ENCODE measurements at places on chromosomes 6 and 20.
A peak's percentile ranks its signal among the peaks of the same experiment; 100 is the strongest.

GRCh38 chr20:57705127-57705899 lies 4.5 kb downstream of the PMEPA1 start:
- DNase-seq: no peak

DNA sequence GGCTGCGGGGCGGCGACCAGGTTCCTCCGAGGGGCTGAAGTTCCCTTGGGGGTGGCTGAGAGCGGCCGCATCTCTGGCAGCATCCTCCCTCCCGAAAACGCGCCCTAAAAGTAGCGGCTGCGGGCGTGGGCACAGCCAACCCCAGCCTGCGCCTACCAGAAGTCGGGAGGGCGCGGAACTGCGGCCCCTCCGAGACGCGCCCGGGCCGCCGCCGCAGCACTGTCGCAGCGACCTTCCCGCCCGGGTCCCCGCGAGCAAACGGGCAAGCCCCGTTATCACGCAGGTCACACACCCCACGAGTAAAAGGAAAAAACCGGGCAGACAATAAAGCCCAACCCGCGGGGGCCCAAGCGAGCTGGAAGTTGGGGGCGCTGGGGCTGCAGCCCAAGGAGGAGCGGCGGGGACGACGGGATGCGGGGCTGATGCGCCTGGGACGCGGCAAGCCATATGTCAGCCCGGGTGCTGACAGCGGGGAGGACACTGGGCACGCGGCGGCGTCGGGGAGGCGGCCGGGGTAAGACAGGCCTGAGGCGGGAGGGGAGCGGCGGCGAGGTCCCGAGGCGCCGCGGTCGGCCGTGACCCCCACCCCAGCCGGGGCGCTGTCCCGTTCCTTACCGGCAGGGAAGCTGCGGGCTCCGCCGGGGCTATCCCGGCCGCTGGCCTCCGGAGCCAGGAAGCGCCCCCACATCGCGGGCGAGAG lies 659 bp downstream of the CEP85L start:
- DNase-seq: no peak

DNA sequence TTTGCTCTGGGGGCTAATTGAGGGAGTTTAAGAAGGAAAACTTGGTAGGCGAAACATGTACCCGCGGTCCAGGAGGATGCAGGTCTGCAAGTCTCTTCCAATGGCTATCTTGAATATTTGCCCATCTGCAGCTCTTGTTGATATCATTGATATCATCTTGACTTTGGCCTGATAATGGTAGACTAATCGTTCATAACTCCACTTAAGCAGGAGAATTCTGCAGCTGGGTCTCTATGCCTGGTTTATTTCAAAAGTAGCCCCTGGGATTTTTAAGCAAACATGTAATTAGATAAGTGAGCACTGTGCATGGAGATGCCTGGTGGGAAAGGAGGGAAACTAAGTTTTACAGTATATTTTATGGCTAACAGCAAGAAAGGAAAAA lies 52.7 kb downstream of the ADGB start:
- DNase-seq: no peak

GRCh38 chr6:137767911-137768690 lies 99.0 kb upstream of the TNFAIP3 start:
- peak; percentile 45 for DNase-seq

GRCh38 chr6:68760485-68760884 lies 125.4 kb downstream of the ADGRB3 start:
- no peak for DNase-seq

DNA sequence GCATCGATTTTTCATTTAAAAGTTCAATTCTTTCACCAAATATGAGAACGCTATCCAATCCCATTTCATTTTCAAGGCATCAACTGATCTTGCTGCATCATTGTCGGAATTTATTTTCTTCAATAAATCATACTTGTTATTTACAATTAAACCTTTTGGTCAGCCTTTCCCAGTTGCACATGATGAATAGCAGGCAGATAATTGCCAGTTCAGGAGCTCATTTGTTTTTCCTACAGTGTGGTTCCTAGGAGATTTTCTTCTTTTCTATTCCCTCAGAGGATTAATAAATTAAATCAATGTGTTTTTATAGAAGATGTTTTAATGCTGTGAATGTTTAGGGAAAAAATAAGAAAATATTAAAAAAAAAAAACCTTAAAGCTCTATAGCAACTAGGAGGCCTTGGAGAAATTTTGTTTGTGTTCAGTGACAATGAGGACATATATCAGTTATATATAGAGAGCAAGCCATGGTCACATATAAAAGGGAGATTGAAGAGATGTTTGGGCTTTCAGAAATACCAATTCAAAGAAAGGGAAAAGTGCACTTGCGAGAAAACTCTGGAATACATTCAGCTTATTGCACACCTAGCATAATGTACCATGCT lies 30.4 kb downstream of the LGSN start:
- DNase-seq: no peak

- DNase-seq: no peak
Measured at GRCh38 chr6:156336733-156337132, 440.4 kb upstream of the ARID1B start.

GRCh38 chr6:57172136-57173055 lies at the start of gene BAG2:
Gene BAG2 (plus strand): TSS chr6:57172326. CDS start chr6:57172698, 372 bp downstream.
- peak; percentile 87 for DNase-seq

- DNase-seq: no peak
Measured at GRCh38 chr6:6648692-6649343, 60.3 kb downstream of the LY86 start.

GRCh38 chr20:23585808-23586734 lies 17.8 kb upstream of the CST9L start:
- no peak for DNase-seq

GRCh38 chr6:41352907-41353306 lies 17.5 kb downstream of the NCR2 start:
- DNase-seq: no peak

DNA sequence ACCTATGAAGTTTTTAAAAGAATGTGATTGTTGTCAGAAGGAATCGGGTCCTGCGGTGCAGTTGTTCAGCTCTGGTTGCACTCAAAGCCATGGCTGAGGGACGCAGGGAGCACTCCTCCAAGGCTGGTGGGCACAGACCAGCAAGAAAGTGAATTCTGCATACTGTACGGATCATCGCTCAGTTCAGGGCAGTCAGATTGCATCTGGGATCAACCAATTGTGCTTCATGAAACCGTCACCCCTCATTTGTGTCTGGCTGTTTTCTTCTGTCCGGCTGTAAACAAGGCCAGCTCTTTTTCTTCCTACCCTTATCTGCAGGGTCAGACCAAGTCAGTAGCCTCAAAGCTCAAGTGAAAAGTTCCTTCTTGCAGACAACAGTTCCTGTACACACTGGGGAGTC lies 478.3 kb downstream of the TFAP2A start:
- DNase-seq: no peak

GRCh38 chr6:43709654-43710303 lies 22.2 kb upstream of the MRPS18A start:
- peak; percentile 79 for DNase-seq

DNA sequence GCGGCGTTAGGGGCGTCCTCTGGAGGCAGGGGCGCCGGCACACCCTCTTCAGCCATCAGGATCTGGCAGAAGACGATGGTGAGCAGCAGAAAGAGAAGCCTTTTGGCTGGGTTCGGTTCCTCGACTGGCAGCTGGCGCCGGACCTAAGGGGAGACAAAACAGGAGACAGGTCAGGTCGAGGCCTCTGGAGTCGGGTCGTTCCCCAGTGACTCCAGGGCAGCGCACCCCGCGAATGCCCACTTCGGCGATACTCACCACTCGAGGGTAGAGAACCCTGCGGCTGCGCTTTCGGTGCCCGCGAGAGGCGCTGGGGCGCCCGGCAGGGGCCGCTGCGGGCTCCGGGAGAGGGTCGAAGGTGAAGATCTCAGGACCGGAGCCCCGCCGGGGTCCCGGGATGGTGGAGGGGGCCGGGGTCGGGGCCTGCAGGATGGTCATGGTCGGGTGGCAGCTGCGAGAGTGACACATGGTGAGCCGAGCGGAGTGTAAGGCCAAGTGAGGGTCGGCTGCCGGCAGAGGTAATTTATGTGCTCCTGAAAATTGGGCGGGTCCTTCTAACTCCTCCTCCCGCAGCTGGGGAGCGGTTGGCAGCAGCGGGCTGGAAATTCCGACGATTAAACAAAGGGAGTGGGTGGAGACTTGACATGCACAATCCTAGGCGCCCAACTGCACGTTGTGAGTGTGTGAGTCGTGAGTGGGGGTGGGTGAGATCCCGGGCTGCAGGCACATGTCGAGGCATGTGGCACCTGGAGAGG lies at the start of gene IER3:
Gene IER3 (minus strand): TSS at position 494 of the 752 bp plus-strand sequence. CDS start 29 bp downstream, at position 465.
- DNase-seq: peak; percentile 94

- peak; percentile 84 for DNase-seq
Measured at GRCh38 chr6:134060491-134061106, 8.2 kb upstream of the SLC2A12 start.

- no peak for DNase-seq
Measured at GRCh38 chr6:33862536-33862935, 58.7 kb upstream of the MLN start.

DNA sequence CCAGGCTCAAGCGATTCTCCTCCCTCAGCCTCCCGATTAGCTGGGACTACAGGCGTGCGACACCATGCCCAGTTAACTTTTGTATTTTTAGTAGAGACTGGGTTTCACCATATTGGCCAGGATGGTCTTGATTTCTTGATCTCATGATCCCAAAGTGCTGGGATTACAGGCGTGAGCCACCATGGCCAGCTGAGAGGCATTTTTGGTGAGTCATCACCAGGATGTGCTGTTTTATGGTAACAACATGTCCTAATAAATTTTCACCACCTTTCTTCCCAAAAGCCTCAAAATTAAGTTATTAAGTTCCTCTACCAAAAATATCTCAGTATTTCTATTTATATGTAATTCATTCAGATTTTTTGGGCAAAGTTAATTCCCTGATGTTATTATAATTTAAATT lies 53.5 kb downstream of the COL21A1 start:
- DNase-seq: no peak

- DNase-seq: no peak
Measured at GRCh38 chr20:47591231-47591630, 89.5 kb downstream of the NCOA3 start.

DNA sequence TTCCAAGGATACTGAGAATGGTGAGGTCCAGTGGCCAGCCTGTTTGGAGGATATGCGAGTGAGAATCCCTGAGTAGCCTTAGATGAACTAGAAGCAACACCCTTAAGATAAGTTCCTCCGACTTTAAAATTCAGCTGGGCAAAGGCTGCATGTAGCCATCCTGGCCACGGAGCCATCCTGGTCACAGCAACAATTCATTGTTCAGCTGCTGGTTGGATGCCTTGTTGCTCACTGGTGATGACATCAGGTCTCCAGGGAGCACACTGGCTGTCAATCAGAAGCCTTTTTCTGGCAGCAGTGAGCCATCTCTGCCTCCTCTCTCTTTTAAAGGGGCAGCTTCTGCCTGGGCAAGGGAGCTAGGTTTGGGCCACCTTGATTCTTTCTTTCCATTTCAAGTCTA lies 22.4 kb upstream of the RIMS4 start:
- DNase-seq: peak; percentile 40

GRCh38 chr20:37729452-37729851 lies 35.6 kb downstream of the CTNNBL1 start:
- no peak for DNase-seq

DNA sequence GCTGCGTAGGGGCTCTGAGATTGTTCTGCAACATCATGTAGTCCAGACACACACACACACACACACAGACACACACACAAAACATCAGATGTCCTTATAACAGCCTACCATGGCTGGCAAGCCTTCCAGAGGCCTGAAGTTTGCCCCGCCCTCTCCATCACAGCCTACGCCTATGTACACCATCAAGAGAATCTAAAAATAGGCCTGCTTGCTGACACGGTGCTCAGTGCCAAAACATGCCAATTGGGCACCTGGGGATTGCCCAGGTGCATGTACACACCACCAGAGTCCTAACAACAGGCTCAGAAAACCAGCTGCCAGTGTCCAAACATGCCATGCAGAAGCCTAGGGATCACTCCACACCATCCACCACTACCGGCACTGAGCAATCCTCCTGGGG lies 391.7 kb upstream of the SPTLC3 start:
- no peak for DNase-seq

DNA sequence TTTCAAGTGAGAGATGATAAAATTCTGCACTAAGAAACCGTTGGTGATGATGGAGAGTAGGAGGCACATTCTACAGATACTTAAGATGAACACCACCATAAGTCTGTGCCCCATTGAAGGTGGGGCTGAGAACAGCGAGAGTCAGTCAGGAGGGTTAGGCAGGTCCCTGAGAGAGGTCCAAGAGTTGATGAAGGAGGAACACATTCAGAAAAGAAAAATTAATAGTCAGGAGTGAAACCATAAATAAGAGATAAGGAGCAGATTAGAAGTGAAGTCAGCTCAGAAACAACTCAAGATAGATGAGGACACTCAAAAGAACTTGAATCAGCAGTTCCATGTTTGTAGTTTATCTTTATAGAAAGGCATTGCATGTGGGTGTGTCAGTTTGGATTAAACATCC lies 727.2 kb upstream of the MARCKS start:
- peak; percentile 44 for DNase-seq

DNA sequence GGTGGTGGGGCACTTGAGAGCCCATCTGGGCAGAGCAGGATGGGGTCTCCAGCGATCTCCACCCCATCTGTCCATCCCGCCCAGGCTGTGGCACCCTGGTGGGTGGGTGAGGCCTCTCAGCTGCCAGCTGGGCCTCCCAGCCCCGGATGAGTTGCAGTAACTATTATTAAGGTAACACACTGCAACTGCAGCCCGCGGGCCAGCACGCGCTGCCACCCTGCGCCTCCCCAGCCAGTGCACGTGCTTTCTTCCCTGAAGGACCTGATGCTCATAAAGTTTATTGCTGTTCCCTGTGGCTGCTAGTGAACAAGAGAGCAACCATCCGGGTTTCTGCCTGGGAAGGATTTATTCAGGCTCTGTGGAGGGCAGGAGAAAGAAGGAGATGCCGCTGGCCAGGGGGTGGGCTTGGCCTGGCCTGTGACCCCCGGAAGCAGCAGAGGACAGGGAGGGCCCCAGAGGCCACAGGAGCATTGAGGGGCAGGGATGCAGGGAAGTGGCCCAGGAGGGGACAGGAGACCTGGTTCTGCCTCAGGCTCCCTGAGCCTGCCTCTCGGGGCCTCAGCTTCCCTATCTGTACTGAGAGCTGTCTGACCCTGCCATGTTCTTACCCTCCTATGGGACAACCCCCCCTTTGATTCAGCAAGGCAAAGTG lies 1.7 kb downstream of the IP6K3 start:
- no peak for DNase-seq

DNA sequence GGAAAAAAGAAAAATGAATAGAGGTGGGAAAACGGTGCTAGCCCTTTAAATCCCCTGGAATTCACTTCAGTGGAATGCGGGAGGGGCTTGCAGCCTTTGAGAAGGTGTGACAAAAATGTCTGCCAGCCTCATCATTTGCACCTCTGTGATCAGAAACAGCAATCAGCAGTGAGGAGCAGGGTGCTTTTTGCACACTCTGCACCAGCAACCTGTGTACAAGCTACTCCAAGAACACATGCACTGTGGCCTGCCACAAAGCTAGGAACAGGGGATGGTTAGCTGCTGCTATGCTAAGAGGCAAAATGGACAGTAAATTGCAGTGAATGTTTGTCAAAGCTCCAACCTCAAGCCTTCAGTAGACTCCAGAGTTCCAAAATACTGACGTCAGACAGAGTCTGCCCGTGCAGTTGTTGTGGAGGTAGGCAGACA lies 29.7 kb downstream of the GINS1 start:
- DNase-seq: peak; percentile 25

Data from fibroblast of the aortic adventitia (primary cell).